ENCODE measurements at places on chromosomes 2 and 18. TPM values are rescaled to one million over a fixed set of nuclear protein-coding genes. Genes with fewer than 3 reads are reported as not detected.

The MATN3 gene
- total RNA-seq: not detected

The CDH20 gene
- total RNA-seq: not detected

The CNGA3 gene
- total RNA-seq: not detected

The CPS1 gene
- total RNA-seq: 0.88 TPM

The AOX1 gene
- not detected for total RNA-seq

The ZNF521 gene
- total RNA-seq: not detected

The ALPP gene
- total RNA-seq: not detected

The TCF23 gene
- total RNA-seq: not detected

The PLB1 gene
- 0.63 TPM for total RNA-seq
